ENCODE measurements at places on chromosomes 6 and 20.

DNA sequence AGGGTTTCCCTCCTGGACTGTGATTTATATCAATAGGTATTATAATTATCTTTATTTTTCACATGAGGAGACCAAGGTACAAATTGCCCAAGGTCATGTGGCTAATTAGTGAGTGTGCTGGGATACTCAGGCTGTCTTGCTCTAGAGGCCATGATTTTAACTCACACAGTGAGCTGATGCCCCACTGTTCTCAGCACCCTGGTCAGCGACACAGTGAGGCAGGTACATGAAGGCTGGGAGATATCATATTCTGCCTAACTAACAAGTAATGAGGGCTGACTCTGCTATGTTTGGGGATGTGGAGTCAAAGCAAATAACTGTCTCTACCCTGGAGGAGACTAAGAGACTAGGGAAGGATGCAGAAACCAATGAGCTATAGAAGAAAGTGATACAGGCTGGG, 501.1 kb downstream of the PTPRT start:
- no peak for DNase-seq

- no peak for DNase-seq
Measured at GRCh38 chr6:119501798-119502483, 152.4 kb upstream of the MAN1A1 start.

DNA sequence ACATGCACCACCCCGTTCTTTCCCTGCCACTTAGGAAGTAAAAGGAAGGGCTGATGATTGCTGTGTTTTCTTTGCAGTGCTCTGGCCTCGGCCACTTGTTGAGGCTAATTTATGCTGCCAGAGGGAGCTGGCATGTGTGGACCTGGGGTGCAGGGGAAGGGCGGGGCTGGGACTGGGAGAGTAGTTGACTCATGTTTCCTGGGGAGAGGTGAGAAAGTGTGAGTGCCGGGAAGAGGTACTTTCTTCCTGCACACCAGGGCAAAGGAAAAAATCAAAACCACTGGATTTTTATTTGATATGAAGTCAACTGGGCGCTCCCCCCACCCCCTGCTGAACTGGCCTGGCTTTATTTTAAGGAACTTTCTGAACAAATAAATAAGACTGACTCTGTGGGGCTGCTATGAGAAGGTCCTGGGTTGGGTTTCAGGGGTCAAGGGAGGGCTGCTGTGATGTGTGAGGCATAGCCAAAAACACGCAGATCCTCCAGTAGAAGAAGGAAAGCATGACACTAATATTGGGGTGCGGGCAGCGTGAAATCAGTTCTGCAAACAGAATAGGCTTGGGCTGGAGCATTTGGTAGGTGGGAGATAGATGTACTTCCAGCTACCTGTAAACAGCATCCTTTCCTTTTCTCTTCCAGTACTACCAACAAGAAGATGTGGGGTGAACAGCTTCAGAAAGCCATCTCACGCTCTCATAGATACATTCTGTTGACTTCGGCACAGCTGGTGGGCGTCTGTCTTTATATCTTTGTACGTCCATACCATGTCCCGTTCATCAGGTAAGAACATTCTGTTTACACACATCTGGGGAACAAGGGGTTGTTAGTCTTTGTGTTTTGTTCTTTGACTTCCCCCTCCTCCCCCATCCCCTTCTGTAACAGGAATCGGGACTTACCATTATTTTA, 87.5 kb downstream of the SYNJ2 start:
- DNase-seq: no peak

DNA sequence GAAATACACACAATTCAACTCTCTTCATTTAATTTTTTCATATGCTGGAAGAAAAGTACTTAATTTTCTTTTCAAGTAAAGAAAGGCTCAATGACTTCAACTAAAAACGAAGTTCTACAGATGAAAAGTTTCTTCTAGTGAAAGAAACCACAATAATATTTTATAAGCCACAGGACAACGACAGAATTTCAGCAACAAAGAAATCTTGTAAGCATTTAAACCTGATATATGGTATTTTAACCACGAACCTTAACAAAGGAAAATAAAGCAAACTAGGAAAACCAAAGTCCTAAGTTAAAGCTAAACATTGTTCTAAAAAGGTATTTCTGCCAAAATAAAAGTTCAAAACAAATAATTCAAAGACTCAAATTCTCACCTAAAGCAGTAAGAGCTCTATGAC, 24.6 kb upstream of the DST start:
- no peak for DNase-seq

GRCh38 chr6:41503827-41504465, 42.2 kb upstream of the FOXP4 start:
- DNase-seq: no peak

DNA sequence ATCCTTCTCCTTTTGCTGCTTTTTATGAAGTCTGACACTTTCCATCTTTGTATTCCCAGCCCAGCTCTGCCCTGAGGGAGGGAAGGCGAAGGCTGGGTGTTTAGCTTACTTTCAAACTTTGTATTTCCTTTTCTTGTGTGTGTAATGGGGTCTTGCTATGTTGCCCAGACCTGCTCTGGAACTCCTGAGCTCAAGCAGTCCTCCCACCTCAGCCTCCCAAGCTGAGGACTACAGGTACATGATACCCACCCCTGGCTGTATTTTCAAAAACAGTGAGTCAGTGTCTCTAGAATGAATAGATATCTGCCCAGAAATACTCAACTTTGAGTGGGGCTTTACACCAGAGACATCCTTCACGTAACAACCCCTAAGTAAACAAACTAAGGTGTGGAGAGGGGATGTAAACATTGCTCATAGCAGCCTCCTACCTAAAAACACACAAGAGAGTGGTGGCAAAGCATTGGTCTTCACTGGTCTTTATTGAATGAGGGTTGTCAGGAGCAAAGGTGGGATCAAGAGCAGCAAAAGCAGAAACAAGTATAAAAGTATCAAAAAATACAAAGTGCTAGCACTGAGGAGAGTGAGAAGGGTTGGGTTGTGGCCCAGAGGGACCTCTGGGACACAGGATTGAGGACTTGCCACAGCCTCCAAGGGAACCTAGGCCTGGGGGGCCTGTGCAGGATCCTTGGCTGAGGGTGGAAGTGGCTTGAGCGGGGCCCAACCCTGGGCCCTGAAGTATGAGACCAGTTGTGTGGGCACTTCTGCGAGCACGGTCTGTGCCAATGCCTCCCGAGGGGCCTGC, 10.2 kb downstream of the SPAG4 start:
- no peak for DNase-seq

- DNase-seq: no peak
Measured at GRCh38 chr20:10985536-10985935, 311.7 kb upstream of the JAG1 start.

DNA sequence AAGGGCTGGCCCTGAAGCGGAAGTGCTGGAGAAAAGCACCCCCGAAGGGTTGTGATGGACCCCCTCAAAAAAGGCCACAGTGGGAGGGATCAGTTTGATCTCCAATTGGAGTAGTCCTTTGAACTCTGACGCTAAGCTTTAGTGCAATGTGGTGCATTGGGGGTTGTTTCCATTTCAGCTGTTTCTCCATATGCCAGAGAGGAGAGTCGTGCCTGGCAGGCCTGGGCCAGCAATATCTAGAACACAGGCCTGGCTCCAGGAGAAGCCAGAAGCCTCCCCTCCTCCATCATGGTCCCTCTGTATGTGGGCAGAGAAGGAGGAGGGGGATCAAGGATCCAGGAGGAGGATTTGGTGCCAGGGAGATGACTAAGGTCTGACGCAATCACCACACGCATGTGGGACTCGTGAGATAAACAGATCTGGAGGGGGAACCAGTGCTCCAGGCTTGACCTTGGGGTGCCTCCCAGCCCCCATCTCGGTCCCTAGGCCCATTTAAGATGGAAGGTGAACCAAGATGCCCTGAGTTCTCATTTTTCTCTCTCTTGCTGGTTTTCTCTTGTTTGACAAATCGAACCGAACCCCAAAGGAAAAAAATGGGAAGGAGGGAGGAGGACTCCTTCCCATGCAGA, 517.4 kb upstream of the JARID2 start:
- no peak for DNase-seq

GRCh38 chr6:67736816-67737215, 898.3 kb upstream of the ADGRB3 start:
- DNase-seq: no peak

GRCh38 chr20:34262488-34263288, 21.5 kb downstream of the ASIP start:
- no peak for DNase-seq

- DNase-seq: no peak
Measured at GRCh38 chr20:19858466-19859371, 100.7 kb downstream of the RIN2 start.

DNA sequence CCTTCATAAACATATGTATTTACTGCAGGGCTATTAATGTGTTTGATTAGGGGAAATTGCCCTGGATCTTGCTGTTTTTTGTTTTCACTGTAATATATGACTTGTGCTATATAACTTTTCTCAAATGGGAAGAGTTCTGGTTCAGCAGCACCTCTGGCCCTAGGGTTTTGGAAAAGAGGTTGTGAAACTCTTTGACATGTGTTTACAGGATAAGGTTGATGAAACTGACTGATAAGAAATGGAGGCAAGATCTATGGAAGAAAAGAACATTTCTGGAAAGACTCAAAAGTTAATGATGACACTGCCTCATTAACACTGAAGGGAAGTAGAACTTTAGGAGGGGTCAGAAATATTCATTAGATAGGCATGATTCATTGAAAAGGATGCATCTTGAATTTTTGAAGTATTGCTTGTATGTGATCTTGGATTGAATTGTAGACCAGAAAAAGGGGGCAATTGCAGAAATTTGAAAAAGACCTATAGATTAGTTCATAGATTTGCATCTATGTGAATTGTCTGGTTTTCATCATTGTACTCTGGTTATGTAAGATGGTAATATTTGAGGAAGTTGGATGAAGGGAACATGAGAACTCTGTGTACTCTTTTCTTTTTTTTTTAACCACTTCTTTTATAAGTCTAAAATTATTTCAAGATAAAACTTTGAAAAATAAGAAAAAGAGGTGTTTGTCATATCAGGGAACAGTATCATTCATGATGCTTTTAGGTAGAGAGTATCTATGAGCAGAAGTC, 54.0 kb downstream of the UTRN start:
- DNase-seq: no peak

DNA sequence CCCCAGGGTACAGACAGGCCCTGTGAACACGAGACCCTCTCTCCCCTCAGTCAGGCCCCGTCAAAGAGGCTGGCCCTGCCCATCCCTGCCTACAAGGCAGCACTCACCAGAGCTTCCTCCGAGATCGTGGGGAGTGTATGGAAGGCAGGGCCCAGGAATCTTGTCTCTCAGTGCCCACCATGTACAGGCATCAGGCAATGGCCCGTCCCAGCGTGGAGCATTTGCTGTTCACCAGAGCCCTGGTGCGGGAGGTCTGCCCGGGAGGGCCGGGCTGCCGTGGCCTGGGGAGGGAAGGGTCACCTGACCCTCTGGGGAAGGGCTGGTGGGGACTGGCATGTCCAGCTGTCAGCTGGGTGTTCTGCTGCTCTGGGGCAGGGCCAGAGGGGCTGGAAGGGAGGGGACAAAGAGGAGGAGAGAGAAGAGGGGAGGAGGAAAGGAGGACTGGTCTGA, at the start of gene IP6K3:
IP6K3 (minus strand) TSS at position 255 of the 450 bp plus-strand sequence. CDS start 11,429 bp downstream, outside the sequence.
- DNase-seq: no peak

DNA sequence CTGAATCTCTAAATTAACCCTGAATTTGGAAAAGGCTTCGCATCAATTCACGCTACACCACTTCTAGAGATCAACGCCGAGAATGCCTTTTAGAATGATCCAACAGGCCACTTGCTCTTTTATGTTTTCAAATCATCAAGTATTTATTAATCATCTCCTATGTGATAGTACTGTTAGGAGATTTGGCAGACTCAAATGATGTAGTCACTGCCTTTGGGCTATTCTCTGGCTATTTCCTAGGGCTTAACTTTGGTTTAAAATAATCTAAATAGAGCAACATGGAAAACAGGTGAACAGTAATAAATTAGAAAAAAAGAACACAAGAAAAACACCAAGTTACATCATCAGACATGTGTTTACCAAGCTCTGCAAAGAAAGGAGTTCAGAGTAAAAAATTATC, 140.3 kb downstream of the TENT5A start:
- no peak for DNase-seq

- DNase-seq: no peak
Measured at GRCh38 chr6:14288910-14289309, 171.3 kb downstream of the CD83 start.

DNA sequence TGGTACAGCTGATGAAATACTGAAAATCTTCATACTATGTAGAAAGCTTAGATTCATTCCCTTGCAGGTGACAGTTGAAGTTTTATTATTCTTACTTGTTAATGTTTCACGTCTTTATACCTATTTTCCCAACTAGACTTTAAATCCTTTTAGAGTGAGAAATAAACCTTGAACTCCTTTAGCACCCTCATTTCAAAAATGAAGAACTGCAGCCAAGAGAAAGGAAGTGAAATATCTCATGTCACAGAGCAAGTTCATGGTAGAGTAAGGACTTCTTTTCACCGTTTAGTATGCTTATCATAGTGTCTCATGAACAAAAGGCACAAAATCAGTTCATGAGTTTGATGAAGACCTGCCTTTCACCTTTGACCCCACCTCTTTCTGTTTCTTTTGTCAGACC, 38.5 kb downstream of the ORC3 start:
- no peak for DNase-seq

- DNase-seq: no peak
Measured at GRCh38 chr6:111565326-111566221, 40.1 kb downstream of the TRAF3IP2 start.

- DNase-seq: no peak
Measured at GRCh38 chr20:51631011-51631950, 88.8 kb upstream of the NFATC2 start.

- DNase-seq: peak; percentile 48
Measured at GRCh38 chr6:46015119-46015968, at the start of gene CLIC5. TSS of gene CLIC5 (minus strand) at chr6:46015860. CDS start at chr6:46015542, 318 bp downstream.

DNA sequence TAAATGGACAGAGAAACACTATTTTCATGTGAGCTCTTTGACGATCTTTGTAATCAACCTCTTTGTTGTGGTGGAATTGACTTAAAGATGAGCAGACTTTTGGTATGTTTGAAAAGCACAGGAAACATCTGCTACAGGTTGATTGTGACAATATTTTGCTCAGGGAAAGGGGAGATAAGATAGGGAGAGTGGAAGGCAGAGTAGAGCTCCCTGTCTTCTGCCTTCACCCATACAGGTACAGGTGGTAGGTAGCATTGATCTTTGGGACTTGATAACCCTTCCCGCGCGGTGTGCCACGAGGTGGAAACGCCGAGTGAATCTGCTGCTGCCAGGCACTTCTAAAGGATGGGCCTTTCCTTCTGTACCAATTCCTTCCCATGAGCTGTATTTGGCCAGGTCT, 183.6 kb downstream of the UTRN start:
- DNase-seq: no peak
